ENCODE measurements at places on chromosomes 1 and 21.
A peak's percentile ranks its signal among the peaks of the same experiment; 100 is the strongest.

DNA sequence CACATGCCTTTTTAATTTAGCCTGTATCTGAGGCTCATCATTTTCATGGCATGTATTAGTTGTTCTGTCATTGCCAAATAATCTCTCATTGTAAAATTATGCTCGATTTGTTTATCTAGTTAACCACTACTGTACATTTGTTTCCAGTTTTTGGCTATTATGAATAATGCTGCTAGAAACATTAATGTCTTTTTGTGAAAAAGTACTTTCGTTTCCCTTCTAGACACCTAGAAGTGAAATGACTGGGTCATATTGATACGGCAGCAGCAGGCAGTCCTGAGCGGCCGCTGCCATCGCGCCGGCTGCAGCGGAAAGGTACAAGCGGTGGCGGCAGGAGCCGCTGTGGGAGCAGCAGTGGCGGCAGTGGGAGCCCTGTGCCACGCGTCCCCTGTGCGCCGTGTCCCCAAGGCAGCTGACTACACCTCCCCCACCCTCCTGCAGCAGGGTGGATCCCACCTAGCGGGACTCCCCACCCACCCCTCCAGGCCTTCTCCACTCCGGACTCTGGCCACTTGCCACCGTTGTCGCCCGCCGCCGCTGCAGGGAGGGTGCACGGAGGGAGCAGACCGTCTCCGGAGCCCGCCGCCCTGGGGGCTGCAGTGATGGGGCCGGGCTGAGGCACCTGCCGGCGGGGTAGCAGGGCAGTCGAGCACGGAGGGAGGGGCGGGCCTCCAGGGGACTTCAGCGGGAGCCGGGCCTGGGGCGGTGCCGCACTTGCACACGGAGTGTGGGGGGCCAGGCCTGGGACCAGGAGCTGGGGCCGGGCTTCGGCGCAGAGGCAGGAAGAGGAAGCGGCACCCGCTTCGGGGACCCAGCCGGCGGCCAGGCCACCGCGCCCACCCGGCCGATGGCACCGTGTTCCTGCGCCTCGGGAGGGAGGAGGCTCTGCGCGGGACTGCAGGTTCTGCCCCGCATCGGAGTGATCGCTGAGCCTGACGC lies 66.8 kb upstream of the RGS7 start:
- peak; percentile 64 for DNase-seq

GRCh38 chr1:41353744-41354143 lies 7.5 kb upstream of the FOXO6 start:
- DNase-seq, result no peak

DNA sequence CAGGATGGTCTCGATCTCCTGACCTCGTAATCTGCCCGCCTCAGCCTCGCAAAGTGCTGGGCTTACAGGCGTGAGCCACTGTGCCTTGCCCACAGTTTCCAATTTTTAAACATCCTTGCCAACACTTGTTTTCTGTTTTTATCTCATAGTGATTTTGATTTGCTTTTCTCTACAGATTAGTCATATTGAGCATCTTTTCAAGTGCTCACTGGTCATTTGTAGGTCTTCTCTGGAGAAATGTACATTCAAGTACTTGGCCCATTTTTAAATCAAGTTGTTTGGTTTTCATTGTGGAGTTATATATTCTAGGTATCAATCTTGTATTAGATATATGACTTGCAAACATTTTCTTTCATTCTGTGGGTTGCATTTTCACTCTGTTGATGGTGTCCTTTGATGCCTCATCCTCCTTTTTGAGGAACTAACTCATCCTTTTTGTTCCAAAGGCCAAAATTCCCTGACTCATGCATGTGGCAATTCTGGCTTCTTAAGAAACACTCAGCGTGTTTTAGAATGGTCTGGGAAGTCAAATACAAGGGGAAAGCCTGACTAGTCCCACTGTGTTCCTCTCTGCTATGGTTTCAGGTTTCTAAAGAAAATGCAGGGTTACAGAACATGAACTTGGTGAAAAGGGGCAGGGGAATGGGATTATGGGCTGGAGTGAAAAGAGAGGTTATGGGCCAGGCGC lies 37.3 kb downstream of the PTAFR start:
- DNase-seq, result peak; percentile 74

- DNase-seq, result peak; percentile 55
Observed at GRCh38 chr1:193264313-193265065, 78.1 kb upstream of the B3GALT2 start.

- peak; percentile 72 for DNase-seq
Observed at GRCh38 chr1:14996133-14997050, 157.2 kb upstream of the TMEM51 start.

GRCh38 chr1:113540335-113540734 lies 150.0 kb downstream of the MAGI3 start:
- DNase-seq, result no peak

GRCh38 chr1:166953491-166953890 lies 21.8 kb downstream of the ILDR2 start:
- DNase-seq, result no peak

DNA sequence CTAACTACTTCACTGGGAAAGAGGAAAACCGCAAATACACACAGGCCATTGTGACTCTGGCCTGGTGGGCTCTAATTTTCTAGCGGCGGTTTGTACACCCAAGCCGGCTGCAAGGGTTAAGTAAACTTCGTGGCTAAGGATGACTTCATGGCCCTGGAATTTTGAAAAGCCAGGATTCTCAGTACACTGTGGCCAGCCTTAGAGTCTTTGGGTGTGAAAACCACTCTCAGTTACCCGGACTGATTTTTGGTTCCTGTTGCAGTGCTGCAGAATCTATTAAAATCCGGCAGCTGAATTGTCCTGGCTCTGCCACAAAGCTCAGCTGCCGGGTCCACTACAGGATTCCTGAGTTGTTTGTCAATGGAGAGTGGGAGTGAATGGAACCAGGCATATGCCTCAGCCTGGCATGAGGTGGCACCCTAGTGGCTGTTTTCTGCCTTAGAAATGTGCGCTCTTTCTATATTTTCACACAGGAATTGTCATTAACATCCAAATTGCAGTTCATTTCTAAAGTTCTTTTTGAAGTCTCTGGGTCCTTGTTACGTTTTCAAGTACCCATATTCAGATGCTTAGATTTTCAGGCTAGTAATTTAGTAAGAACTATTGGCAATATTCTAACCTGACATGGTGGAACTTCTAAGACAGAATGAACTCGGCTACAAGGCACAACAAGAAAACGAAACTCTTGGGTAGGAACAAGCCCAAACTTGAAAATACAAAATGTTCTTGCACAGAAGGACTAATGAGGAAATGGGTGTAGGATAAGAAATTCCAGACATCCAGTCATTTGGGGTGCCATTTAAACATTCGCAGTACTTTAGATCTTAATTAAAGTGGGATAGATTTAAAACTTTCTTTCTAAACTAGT lies 255.9 kb downstream of the NFIA start:
- peak; percentile 85 for DNase-seq

GRCh38 chr21:39837861-39838359 lies 29.3 kb upstream of the PCP4 start:
- no peak for DNase-seq

GRCh38 chr1:199857516-199857915 lies 170.0 kb upstream of the NR5A2 start:
- DNase-seq, result no peak

DNA sequence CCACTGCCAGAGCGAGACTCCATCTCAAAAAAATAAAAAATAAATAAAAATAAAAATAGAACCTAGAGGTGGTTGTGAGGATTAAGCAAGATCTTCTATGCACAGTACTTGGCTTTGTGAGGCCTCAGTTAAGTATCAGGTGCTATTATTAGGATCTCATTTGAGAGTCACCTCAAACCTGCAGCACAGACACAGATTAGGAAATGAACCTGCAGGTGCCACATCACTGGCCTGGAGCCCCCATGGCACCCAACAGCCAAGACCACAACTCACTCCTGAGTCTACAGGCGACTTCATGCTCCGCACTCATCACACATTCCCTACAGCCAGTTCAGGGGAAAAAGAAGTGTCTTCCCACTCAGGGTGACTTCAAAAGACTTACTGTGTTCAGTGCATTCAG lies 176.8 kb downstream of the SLC45A1 start:
- no peak for DNase-seq

GRCh38 chr1:113391649-113392271 lies 1.4 kb downstream of the MAGI3 start:
- no peak for DNase-seq

DNA sequence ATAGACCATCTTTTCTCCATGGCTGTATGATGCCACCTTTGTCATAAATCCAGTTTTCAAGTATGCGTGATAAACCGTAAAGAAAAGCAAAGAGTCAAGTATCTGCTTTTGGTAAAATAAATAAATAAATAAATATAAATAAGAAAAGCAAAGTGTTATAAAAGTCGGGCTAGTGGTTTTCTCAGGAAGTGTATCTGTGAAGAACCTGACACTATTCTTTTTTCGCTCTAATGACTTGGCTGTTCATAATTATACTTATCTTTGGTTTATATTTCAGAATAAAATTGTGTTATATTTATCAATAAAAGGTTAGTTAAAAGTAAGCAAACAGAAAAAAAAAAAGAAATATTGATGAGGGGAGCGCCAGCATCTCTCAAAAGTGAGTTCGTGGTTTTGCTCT lies 594 bp upstream of the EXO5 start:
- DNase-seq, result no peak

- no peak for DNase-seq
Observed at GRCh38 chr1:30179942-30180543, 543.3 kb downstream of the MATN1 start.

DNA sequence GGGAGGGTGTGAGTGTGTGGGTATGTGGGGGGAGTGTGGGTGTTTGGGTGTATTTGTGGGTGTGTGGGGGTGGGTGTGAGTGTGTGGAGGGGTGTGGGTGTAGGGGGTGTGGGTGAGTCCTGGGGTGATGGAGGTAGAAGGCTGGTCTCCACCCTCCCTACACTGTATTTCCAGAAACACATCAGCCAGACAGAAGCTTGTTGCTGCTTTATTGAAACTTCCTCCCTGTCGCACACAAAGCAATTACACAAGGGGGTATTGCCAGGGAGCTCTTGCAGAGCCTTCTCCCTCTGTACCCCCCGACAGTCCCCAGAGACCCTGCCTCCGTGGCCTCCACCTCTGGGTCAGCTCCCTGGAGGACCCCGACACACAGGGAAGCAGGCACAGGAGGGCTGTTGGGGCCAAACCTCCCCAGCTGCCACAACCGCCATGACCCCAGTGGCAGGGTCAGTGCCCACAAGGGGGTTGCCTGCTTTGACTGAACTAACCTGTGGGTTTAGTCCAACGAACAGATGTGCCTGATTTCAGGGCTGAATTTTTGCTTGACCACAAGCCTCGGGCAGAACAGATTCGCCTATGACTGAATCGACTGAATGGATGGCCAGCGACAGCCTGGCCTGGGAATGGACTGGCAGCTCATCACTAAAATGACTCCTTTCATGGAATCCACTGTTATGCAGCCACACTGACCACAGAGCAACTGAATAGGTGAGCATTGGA lies 9.1 kb upstream of the MATN1 start:
- peak; percentile 60 for DNase-seq

GRCh38 chr1:38773483-38773882 lies 86.1 kb downstream of the RRAGC start:
- DNase-seq, result no peak

DNA sequence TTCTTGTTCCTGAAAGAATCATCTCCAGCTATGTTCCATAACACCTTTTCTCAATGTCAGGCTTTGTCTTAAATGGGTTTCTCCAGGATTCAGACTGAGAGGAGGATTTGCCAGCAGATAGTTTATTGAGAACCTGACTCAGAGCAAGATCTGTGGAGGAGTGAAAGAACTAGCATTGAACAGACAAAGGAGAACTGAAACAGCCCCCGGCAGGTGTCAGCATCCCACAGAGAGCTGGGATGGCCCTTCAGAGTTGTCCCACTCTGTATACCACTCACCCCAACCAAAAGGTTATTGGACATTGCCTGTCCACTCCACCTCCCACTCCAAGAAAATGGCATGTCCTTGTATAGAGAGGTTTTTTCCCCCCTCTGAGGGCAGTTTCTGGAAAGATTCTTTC lies 270.7 kb downstream of the PAPPA2 start:
- no peak for DNase-seq

DNA sequence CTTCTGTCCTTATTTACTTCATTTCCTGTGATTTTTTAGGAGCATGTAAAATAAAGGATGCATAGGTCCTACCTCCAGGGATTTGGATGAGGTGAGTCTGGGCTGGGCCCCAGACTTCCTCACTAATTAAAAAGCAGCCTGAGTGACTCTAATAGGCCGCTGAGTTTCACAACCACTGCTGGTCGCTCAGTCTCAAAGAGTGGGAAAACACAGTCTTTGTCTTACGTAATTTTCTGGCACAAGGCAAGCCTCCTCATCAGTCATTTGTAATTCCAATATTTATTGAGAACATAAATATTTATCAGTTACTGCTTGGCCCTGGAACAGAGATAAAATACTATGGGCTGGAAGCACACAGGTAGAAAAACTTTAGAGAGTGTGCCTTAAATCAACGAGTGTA lies 195.4 kb upstream of the RUNX1 start:
- peak; percentile 55 for DNase-seq

GRCh38 chr1:207404849-207405525 lies 49.1 kb upstream of the CR2 start:
- peak; percentile 79 for DNase-seq

GRCh38 chr1:89285745-89286380 lies 13.2 kb upstream of the GBP5 start:
- DNase-seq, result no peak

DNA sequence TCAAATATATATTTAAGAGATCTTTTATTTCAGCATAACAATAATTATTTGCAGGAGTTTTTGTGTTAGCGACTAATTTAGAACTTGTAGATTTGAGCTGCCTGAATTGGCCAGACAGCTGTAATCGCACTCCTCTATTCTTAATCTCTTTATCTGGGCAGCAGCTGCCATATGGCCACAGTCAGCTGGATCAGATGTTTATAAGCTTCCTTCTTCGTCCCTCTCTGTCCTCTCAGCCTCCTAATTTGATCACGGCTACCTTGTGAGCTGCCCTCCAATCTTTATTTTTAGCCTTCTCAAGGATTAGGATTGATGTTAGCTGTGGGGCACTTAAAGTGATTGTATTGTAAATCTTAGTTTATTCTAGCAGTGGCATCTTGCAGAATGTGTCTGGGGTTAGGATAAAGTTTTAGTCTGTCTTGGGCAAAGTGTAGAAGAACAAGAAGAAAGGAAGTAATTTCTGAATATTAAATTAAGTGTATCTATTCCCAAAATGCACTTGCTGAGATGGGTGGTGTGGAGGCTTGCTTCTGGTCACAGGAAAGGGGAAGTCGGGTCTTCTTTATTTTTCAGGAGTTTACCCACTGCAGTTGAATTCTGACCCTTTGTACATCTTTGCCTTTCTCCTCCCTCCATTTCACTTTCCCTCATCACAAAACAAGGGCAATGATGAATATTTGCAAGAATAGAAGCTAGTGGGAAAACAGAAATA lies 1.1 kb downstream of the ZBTB18 start:
- no peak for DNase-seq

DNA sequence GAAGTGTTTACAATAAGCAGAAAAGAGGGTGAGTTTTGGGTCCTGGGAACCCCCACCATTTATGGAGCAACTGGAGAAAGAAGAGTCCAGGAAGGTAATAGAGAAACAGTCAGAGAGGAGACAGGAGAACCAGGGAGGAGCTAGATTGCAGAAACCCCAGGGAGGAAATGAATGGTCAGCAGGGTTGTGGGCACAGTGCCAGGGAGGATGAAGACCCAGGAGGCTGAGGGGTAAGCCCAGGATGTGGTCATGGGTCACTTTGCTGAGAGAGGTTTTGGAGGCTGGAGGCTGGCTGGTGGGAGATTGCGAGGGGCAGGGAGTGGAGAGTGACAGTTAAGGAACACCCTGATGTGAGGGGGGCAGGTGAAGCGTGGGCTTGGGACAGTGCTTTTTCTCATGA lies 169.9 kb upstream of the CSF3R start:
- DNase-seq, result no peak

GRCh38 chr1:97781762-97782337 lies 139.0 kb downstream of the DPYD start:
- no peak for DNase-seq

- DNase-seq, result no peak
Observed at GRCh38 chr21:43596616-43597015, 62.7 kb downstream of the HSF2BP start.

All from AG10803 (cell line).